ENCODE measurements at places on chromosomes 2 and 18.

DNA sequence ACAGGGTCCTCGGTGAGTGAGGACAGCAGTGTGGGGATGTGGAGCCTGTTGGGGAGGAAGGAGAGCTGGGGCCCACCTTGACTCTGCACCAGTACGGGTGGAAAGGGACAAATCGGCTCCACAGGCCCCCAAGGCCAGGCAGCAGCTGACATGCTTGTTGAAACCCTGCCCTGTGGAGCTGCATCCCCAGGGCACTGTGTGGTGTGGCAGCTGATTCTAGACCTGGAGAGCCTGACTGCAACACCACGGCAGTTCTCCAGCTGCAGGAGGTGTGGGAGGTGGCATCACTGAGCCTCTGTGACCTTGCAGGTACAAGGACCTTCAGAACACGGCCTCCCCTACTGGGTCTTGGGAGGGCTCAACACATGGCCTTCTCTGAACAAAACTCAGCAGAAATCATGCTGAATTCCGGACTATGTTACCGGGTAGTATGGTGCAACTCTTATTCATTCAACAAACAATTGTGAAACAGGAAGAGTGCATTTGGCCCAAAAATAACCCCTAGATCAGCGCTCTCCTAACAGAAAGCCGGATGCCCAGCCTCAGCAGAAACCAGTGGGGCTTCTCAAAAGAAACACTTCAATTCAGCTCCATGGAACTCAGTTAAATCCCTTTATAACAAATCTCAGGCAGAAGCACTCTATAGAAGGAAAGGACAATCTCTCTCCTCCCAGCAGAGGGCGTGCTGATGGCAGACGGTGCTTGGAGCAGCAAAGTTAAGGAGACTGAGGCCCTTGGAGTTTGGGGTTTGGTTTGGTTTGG lies 104.4 kb upstream of the SALL3 start:
- no peak for DNase-seq

DNA sequence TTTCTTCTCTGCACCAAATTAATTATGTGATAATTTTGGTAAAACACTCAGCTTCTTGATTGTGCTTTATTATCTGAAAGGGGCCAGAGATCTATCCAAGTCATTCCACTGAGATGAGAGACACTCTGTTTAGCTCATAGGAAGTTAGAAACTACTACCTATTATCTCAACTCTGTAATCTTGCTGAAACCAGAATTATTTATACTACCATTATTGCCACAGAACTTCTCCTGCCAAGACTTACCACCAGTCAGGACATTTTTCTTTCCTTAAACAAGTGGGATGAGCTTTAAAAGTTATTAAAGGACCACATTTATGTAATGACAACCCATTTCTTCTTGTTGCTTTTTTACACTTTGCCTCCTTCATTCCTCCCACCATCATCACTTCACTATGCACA lies 855.6 kb upstream of the PIK3C3 start:
- no peak for DNase-seq

GRCh38 chr2:176370467-176371171 lies 101.4 kb downstream of the MTX2 start:
- DNase-seq: no peak

- no peak for DNase-seq
Measured at GRCh38 chr18:213505-213904, 54.3 kb downstream of the THOC1 start.

- DNase-seq: peak; percentile 77
Measured at GRCh38 chr2:218880102-218880858, at the start of gene WNT10A. TSS of gene WNT10A (plus strand) at chr2:218880852. CDS start at chr2:218880996, 144 bp downstream.

- no peak for DNase-seq
Measured at GRCh38 chr2:30903326-30903725, 96.1 kb upstream of the CAPN13 start.

DNA sequence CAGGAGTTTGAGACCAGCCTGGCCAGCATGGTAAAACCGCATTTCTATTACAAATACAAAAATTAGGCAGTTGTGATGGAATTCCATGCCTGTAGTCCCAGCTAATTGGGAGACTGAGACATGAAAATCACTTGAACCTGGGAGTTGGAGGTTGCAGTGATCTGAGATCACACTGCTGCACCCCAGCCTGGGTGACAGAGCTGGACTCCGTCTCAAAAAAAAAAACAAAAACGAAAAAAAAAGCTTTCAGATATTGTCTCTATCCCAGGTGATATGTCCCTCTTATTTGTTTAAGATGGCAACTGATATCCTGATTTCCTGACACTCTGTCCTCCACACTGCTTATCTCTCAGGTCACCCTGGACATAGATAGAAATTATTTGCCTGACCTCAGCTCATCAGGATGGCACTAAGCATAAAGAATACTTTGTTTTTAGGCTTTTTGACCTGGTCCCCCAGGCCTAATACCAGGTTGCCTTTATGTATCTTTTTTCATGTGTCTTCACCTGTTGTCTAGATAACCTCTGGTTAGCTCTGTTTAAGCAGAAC lies 295.2 kb upstream of the KCNJ3 start:
- DNase-seq: no peak

DNA sequence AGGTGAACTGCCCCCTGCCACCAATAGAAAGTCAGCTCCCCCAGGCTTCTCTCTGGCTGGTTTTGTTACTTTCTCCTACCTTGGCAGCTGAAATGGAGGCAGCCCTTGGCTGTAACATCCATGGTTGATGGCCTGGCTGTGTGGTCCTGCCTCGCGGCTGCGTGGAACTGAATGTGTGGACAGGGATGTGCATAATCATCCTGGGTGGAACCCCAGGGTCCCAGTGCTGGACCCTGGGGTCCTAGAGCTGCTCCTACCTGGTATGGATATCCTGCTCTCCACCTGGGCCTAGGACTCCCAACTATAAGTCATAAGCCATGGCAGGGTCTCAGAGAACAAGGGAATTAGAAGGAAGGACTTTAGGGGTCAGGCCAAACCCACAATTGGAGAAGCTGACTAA lies 93.5 kb downstream of the CAPN13 start:
- DNase-seq: no peak

DNA sequence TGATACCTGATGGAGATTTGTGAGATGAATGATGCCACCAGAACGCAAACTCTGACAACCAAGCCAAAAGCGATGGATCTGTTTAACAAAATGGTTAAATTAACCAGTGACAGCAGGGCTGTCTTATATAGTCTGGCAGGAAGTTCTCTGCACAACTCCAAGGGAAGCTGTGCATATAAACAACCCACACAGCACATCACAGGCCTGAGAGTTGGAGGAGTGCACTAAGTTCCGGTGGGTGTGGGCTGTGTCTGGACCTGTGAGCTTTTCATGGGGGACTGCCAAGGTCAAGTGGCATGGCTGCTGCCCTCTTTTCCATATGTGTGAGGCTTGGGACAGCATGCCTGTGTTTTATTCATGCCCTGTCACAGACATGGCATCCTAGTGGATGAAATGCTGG lies 414.6 kb upstream of the TRIB2 start:
- DNase-seq: no peak

All from stimulated activated CD8-positive, alpha-beta memory T cell treated with anti-CD3 and anti-CD28 coated beads, Interleukin-15, amount 100 ng/mL, for 4 hours (primary cell).